ENCODE measurements at places on chromosomes 1 and 21.

- no peak for DNase-seq
Measured at GRCh38 chr1:162327788-162328165, 48.9 kb downstream of the SPATA46 start.

DNA sequence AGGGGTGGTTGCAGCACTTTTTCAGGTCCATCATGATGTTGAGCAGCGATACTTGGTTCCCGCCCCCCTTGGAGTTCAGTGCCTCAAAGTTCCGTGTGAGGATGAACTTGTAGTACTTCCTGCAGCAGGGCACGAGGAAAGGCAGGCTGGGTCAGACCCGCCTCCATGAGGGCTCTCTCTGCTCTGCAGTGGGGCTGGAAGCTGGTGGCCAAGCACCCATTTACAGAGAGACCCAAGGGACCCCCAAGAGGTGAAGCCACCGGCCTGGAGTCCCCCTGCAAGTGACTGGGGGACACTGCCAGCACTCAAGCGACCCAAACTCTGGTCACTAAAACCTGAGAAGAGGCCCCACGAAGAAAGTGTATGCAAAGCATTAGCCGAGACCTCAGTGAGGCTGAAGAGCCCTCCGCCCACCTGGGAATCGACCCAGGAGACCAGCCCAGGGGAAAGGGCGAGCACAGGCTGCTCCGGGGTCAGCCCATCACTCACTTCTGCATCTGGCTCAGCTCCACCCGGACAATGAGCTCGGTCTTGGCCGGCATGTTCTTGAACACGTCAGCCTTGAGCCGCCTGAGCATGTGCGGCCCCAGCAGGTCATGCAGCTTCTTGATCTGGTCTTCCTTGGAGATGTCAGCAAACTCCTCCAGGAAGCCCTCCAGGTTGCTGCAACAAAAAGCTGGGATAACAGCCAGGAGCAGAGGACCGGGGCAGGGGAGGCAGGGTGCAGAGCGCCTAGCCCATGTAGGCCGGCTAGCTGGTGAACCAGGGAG, 45.2 kb downstream of the CHD5 start:
- DNase-seq: no peak

DNA sequence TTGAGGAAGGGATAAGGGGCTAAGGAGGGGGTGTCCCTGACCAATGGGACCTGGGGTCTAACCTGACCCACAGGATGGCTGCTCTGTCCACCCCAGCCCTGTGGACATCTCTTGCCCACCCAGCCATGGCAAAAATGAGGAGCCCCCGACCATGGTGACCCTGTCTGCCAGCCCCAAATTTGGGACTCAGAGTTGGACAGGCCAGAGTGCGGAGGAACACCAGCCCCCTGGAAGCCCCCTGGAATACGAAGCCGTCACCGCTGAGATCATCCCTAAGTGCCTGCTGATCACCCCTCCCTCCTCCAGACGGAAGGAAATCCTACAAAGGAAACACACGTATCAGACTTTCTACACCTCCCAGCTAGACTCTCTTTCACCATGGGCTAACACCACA, 119.3 kb downstream of the SIK1 start:
- no peak for DNase-seq

DNA sequence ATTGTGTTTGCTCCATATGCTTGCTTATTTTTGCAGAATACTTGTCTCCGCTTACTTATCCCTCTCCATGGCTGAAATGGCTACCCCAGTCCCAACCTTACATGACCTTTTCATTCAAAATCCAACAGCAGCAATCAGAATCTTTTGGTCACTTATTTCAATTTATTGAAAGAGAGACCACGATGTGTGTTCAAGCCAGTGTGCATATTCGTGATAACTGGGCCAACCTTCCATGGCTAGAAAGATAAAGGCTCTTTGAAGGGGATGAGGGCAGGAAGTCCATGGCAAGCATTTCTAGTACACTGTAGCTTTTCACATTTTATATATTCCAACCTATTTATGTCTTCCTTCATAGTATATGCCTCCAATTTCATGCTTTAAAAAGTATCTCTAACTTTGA, 23.1 kb downstream of the HSD11B1 start:
- DNase-seq: no peak

- no peak for DNase-seq
Measured at GRCh38 chr1:18907917-18908845, 5.8 kb upstream of the ALDH4A1 start.

- no peak for DNase-seq
Measured at GRCh38 chr1:85605484-85606413, 25.2 kb downstream of the CCN1 start.

- DNase-seq: no peak
Measured at GRCh38 chr1:941588-942383, 17.3 kb downstream of the NOC2L start.

GRCh38 chr1:1915911-1916840, 1.1 kb downstream of the CALML6 start:
- no peak for DNase-seq

GRCh38 chr21:26028183-26028582, 142.4 kb downstream of the APP start:
- no peak for DNase-seq

- DNase-seq: no peak
Measured at GRCh38 chr1:214603819-214604252, 841 bp downstream of the CENPF start.

- no peak for DNase-seq
Measured at GRCh38 chr1:60359431-60359830, 285.9 kb upstream of the C1orf87 start.

DNA sequence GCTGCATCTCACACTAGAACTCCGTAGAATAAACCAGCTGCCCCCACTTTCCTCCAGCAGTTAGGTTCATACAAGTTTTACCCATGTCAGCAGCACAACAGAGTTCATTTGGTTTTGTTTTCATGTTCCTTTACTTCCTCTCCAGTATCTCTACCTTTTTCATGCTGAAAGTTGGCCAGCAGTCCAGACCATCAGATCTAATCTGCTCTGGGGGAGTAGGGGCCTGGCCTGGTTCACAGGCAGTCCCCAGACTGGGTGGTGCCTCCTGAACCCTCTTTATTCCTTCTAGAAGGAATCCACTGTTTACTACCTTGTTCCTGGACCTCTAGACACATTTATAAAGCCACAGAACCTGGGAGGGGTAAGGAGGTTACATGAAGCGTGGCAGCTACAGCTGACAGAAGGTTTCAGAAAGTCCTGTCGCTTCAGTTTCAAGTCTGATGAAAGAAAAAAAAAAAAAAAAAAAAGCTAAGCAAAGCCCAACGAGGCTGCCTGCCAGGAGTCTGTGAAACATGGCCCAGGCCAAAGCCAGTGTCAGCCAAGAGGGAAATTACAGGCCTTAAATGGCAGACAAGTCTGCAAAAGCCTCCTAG, 184.6 kb upstream of the JUN start:
- DNase-seq: no peak

GRCh38 chr1:67298762-67299161, 8.9 kb upstream of the IL12RB2 start:
- no peak for DNase-seq

DNA sequence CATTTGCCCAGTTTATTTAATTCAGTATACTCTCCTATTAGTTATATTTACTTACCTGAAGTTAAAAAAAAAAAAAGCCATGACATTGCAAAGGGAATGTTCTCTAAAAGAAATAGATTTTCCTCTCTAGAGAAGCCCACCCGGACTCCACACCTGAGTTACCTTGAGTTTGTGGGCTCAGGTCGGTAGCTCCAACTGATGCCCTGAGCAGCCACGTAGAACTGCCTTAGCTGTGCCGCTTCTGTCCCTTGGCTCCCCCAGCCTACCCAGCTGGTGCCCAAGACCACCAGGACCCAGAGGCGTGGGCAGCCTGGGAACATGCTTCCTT, 250 bp downstream of the F5 start:
- DNase-seq: no peak

Measured in stimulated activated CD8-positive, alpha-beta memory T cell treated with anti-CD3 and anti-CD28 coated beads, Interleukin-7, amount 100 ng/mL, for 1 hour (primary cell).